ENCODE measurements at places on chromosomes 3 and 15. TPM values are rescaled to one million over a fixed set of nuclear protein-coding genes. Genes with fewer than 3 reads are reported as not detected.

Gene OIP5
- total RNA-seq = not detected

GRCh38 chr15:68241088-68241935 is 11.8 kb upstream of the CLN6 start:
- H3K27me3 ChIP-seq = no peaks in the 10 kb centered on the region
- H3K27ac ChIP-seq = no peak overlapping the region
- H3K4me3 ChIP-seq = no peak overlapping the region
- no peaks in the 10 kb centered on the region for H3K36me3 ChIP-seq
- H3K4me1 ChIP-seq = no peaks in the 10 kb centered on the region

- H3K4me3 ChIP-seq = no peak overlapping the region
- DNase-seq = no peak
- H3K27ac ChIP-seq = peak overlapping the region; percentile 42
- no peaks in the 10 kb centered on the region for H3K36me3 ChIP-seq
- no peaks in the 10 kb centered on the region for H3K27me3 ChIP-seq
- peaks cover 51% of the 10 kb centered on the region for H3K4me1 ChIP-seq
Observed at GRCh38 chr15:76961268-76962011, 29.9 kb downstream of the RCN2 start.

- no peak overlapping the region for H3K4me3 ChIP-seq
- H3K27me3 ChIP-seq = no peaks in the 10 kb centered on the region
- H3K4me1 ChIP-seq = no peaks in the 10 kb centered on the region
- no peaks in the 10 kb centered on the region for H3K36me3 ChIP-seq
Observed at GRCh38 chr3:135239615-135239884, 444.5 kb downstream of the EPHB1 start.

DNA sequence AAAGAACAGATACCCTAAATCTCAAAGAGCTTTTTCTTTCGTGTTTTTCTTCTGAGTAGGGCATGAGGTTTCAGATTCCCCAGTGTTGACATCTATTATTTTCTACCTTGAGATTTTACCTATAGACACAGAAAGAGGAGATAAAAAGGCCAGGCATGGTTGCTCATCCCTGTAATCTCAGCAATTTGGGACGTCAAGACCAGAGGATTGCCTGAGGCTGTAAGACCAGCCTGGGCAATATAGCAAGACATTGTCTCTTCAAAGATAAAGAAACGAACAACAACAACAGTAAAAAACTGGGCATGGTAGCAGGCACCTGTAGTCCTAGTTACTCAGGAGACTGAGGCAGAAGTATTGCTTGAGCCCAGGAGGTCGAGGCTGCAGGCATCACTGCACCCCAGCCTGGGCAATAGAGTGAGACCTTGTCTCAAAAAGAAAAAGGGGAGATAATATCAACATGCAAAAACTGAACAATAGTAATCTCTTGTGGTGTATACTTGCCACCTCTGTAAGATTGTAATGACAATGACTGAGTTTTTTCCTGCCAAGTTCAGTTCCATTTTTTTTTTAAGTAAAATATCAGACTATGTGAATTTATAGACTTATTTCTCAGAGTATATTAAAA is 71.3 kb downstream of the MBNL1 start:
- DNase-seq = no peak
- H3K27ac ChIP-seq = peak overlapping the region; percentile 21
- peaks cover 93% of the 10 kb centered on the region for H3K4me1 ChIP-seq
- no peaks in the 10 kb centered on the region for H3K27me3 ChIP-seq
